NCI-H524 treated with DMSO at 0.1 percent for 48 hours (cell line): ENCODE measurements at places on chromosomes 6 and 20.

- DNase-seq = no peak
Measured at GRCh38 chr6:150712505-150713252, 113.0 kb downstream of the PLEKHG1 start.

DNA sequence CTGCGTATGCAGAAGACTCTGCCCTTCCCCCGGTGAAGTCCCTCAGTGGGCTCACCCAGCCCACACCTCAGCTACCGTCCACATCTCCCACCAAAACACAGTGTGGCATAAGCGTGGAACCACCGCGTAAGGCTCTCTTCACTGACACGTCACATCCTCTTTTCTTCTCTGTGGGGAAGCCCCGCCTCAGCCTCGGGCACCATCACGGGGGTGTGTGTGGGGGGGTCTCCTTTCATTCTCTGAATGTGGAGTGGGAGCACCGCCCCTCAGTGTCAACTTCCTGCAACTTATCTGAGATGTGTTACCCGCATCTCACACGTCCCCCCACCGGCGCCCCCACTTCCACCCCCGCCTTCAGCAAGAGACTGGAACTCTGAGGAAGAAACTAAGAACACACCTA, 388.4 kb upstream of the JARID2 start:
- DNase-seq = no peak

DNA sequence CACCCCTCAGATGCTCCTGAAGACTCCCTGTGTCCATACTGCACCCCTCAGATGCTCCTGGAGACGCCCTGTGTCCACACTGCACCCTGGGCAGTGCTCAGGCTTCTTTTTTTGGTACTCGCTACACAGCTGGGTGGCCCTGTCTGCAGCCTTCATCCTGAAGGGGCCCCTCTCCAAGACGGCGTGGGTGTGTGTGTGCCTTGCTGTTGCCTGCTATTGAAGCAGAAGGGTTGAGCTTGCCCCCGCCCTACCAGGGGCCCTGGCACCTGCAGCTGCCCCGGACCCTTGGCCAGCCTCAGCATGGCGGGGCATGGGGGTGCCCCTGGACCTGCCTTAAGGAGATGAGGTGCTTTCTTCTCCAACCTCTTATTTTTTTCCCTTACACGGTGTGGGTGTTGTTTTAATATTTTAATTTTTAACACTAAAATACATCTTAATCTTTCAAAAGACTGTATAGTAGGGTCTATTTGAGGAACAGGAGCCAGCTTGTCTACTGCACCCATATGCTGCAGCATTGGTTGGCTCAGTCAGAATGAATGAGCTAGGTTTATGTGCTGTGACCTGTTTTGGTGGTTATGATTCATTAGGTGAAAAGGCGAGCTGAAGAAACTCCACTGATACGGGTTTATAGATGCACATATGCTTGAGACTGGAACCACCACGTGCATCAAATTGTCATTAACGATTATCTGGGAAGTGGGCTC, 135.9 kb downstream of the AGPAT4 start:
- DNase-seq = no peak

DNA sequence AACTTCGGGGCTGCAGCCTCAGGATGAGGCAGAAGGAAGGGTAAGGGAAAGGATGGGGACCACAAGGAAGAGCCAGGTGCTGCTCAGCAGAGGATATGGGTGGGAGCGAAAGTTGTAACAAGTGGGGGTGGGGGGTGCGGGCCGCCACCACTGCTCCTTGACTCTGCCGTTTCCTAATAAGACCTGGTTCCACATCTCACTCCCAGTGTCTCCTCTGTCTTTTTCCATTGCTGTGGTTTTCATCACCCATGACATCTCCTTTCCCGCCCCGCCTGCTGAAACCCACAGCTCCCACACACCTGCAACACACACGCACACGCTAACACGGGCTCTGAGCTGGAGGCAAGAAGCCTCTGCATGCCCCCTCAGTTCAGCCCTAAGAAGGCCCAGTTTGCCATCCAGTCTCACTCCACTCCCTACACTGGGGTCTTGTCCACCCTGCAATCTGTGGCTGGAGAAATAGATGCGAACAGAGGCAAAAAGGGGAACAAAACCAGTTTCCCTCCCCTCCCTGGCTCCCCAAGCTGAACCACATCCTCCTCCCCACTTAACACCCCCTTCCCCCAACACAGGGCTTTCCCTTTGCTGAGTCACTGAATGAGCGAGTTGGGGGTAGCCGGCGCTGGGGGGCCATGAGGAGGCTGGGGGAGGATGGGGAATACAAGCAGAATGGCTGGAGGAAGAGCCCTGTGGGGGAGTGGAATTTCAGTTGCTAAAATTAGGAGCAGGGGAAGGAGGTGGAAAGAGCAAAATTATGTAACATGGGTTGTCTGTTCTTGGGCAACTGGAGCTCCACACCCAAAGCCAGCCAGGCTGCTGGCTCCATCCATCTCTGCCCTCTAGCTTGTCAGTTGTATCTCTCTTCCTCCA, 11.5 kb downstream of the NFKBIL1 start:
- no peak for DNase-seq

- DNase-seq = no peak
Measured at GRCh38 chr6:44224029-44224964, 902 bp downstream of the SLC29A1 start.

DNA sequence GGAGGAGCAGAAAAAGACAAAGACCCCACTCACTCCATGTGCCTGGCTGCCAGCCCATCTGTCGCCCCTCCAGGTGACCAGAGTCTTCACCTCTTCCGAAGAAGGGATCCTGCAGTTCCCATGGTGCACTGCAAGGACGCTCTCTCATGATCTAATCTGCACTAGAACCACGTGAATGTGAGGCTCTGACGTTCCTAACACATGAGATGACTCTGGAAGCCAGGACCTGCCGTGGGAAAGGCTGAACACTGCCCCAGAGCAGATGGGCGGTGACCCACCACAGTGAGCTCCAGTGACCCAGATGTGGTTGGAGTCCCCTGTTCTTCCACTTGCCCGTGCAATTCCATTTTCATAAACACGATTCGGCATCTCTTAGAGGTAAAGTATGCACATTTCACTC, 39.6 kb upstream of the PDE10A start:
- DNase-seq = no peak

DNA sequence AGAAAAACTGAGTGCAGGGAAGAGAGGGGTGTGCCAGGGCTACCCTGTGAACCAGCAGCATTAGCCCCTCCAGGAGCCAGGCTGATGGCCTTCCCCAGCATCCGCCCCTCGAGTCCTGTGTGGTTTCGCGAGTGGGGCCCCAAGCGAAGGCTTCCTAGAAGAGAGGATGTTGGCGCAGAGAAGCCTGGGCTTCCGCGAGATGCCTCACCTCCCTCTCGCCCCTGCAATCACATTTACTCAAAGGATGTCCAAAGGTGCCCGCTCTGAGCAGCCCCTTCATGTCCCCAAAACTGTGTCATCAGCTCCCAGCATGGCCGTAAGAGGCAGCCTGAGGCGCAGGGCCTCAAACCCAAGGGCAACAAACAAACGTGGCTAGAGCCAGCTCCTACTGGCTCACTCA, 111.7 kb downstream of the PREX1 start:
- no peak for DNase-seq

DNA sequence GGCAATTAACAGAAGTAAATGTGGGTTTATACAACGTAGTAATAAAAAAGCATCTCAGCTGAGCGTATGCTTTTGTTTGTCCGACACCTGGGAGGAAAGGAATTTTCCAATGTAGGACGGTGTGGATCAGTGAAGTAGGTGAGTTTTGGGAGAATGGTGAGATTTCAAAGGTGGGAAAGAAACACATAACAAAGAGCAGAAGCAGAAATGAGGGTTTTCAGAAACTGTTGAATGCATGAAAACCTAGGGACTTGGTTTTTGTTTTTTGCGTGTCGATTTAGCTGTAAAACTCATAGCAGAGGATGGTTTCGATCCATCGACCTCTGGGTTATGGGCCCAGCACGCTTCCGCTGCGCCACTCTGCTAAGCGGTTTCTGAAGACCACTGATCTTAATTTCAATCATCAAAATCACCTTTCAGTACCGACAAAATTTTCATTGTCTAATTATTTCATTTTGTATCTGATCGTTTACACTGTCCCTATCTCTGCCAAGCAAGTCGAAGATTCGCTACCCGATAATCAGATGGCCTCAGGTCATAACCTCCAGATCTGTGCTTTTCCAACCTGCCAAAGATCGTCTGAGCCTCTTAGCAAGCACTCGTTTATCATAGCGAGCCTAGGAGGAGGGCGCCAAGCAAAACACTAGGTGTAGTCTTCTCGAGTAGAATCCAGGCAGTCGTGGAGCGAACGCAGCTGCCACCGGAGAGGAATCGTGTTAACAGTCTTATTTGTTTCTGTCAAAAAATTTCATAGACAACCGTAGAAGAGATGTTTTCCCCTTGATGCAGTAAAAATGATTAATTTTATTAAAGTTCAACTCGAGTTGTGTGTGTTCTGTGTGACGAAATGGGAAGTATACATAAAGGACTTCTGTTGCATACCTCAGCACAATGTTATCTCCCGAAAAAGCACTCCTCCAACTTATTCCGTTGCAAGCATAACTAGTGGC, 20.9 kb upstream of the POM121L2 start:
- DNase-seq = peak; percentile 50

GRCh38 chr6:11251553-11252360, 19.3 kb upstream of the NEDD9 start:
- DNase-seq = no peak
